Peyer's patch (tissue), 4 donors: ENCODE measurements at places on chromosomes 4 and X.

DNA sequence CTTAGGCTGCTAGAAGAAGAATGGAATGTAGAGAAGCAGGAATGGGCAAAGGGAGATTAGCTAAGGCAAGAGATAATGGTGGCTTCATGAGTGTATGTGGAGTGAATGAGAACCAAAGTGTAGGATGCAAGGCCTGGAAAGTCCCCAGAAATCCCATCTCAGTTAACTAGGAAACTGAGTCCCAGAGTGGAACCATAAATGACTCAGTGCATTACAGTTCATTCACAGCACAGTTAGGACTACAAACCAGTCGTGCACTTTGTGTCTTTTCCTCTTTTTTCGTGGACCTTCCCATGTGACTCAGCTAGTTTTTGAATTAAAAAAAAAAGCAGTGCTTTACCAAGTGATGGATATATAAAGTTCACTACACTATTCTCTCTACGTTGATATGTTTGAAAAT lies 27.7 kb upstream of the REST start:
- DNase-seq: no peak

GRCh38 chr4:113837397-113837796 lies 75.9 kb upstream of the CAMK2D start:
- DNase-seq: no peak

DNA sequence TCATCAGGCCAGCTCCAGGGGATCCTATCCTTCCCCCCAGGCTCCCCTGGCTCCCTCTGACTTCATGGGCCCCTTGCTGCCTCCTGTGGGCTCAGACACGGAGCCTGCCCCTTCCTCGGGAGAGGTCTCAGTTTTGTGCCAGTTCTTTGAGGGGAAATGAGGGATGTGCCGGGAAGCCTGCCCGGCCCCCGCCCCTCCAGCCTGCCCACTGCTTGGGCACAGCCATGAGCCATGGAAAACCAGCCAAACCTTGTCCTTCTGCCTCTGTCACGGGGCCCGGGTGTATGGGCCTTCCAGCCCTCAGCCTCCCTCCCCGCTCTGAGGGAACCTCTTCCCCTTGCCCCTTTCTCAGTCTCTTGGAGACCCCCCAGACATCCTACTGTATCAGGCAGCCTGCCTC lies 6.8 kb downstream of the BGN start:
- DNase-seq: no peak

DNA sequence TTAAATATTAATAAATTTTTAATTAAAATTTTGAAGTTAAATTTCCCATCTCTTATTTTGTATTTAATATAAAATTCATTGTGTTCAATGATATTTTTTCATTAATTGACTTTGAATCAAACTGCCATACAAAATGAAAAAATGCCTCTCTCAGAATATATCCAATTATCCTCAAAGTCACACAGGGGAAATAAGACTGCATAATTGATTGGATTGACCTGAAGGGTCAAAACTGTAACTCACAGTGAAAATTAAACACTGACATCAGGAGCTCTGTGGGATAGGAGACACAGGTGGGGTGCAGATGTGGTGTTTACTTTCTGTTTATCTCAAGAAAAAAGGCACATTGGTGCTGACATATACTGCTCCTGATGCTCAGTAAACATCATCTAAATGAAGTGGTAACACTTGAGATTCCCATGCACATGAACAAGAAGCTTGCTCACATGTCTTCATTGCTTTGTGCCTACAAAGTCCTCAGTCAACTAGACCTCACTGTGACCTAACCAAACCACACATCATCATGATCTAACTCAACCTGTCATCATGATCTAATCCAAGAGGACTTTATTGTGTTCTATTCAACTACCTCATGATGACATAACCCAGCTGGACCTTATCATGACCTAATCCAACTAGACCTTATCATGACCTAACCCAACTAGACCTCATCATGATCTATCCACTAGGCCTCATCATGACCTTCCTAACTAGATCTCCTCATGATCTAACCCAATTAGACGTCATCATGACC lies 83.7 kb downstream of the DHRSX start:
- no peak for DNase-seq

- DNase-seq: peak; percentile 9
These were observed 24.8 kb downstream of the HMX1 start for GRCh38 chr4:8846826-8847225.

DNA sequence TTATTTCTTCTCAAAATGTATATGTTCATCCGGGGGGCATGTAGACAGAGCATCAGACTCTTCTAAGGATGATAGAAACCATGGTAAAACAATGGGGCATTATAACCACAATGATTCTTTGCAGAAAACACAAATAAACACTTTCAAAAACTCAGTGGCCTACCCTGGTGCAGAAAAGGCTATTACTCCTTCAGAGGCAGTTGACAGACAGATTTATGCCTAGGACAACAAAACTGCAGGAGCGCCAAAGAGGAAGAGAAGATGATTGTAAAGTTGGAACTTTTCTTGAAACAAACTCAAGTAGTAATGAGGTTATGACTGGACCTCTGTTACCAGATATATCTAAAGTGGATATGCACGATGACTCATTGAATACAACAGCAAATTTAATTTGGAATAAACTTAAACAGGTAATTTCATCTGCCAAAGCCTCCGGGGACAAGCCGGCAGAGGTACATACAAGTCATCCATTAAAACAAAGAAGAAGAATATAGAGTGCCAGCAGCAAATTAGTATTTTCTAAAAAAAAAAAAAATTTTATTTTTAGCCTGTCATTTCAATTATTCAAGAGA lies 1068.4 kb upstream of the INTU start:
- DNase-seq: no peak

GRCh38 chr4:103429283-103429682 lies 231.1 kb upstream of the CENPE start:
- no peak for DNase-seq
